B cell (primary cell): ENCODE measurements at places on chromosomes 2 and 18.

DNA sequence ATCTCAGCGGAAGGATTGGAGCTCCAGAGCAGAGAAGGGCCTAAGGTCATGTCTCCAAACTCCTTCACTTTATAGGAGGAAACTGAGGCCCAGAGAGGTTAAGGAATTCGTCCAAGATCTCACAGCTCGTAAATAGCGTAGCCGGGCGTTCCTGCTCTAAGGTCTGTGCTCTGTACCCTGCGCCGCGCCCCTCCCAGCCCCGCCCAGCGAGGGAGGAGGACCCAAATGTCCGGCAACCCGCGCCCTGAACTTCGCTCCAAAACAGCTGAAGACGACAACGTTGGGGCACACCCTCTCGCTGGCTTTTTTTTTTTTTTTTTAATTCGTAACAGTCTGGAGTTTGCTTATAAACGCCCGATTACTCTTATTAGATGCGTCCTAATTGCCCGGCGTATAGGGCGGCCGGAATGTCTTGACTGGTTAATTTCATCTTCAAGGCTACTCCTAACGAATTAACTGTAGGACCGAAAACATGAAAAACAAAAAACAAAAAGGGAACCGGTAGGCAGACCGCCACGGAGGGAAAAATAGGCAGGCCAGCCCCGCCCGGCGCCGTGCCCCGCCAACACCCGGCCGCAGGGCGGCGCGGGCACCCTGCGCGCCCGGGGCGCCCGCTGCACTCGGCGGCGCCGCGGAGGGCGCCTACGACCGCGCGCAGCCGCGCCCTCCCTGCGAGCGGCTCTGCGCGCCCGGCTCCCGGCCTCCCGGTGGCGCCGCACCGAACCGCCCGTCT lies 928 bp upstream of the FOSL2 start:
- H3K27ac ChIP-seq: peak overlapping the region; percentile 52
- peaks cover 18% of the 10 kb centered on the region for H3K4me1 ChIP-seq
- H3K4me3 ChIP-seq: peak overlapping the region; percentile 42
- DNase-seq: no peak
- H3K36me3 ChIP-seq: no peaks in the 10 kb centered on the region

- H3K4me1 ChIP-seq: no peaks in the 10 kb centered on the region
- H3K4me3 ChIP-seq: no peak overlapping the region
- DNase-seq: no peak
- H3K36me3 ChIP-seq: no peaks in the 10 kb centered on the region
- H3K27me3 ChIP-seq: no peaks in the 10 kb centered on the region
Measured at GRCh38 chr2:239928391-239929350, 96.5 kb downstream of the NDUFA10 start.

DNA sequence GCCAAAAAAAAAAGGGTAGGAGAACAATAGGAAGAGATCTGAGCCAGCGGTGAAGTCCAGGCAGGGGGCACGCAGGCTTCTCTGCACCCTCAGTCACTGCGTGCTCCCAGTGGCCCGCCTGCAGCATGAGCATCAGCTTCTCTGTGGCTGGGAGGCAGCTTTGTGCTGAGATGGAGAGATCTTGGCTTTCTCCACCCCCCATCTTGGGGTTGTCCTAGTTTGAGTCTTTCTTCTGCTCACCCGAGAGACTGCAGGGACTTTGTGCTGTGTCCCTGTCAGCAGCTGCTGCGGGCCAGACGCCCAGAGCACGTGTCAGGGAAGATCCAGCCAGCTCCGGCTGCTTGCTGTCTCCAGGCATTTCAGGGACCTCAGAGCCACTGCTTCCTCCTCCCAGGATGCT lies 20.3 kb downstream of the TRAPPC12 start:
- no peak overlapping the region for H3K27ac ChIP-seq
- no peaks in the 10 kb centered on the region for H3K4me1 ChIP-seq
- no peaks in the 10 kb centered on the region for H3K27me3 ChIP-seq
- no peak overlapping the region for H3K4me3 ChIP-seq
- DNase-seq: no peak

DNA sequence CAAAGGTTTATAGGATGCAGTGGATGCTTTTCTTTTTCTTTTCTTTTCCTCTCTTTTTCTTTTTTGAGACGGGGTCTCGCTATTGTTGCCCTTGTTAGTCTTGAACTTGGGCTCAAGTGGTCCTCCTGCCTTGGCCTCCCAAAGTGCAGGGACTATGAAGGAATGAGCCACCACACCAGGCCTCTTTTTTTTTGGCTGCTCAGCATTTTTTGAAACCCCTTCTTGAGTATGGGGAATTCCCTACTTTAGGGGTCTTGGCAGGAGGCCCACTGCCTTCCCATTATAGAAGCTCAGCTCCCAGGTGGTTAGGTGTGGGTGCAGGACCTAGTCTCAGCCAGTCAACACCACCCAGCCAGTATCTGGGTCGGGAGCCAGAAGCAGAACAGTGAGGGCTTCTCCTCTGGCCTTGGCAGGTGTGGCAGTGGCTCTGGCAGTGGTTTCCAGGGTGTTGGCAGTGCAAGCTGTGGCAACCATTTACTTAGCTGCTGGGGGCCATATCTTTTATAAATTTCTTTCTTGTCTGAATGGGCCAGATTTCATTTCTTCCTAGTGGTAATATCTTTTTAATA lies 51.4 kb upstream of the ACYP2 start:
- H3K27me3 ChIP-seq: no peaks in the 10 kb centered on the region
- no peaks in the 10 kb centered on the region for H3K36me3 ChIP-seq
- H3K4me3 ChIP-seq: no peak overlapping the region
- no peak overlapping the region for H3K27ac ChIP-seq

DNA sequence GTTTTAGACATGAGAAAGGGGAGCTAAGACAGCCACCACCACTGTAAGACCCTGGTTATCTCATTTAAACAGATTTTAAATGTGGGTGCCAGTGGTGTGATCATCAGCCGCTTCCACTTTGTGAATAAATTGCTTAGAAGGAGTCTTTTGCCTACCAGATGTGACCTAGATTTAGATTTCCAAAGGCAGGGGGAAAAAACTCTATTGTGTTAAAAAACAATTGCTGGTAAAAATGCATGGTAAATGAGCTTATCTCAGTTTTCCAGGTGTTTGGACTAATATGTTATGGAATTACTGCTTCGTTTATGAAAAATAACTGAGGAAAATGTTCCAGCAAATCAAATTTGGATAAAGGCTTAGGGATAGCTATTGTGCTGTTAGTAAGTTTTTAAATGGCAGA lies 466.3 kb upstream of the RAB12 start:
- H3K27ac ChIP-seq: no peak overlapping the region
- H3K36me3 ChIP-seq: no peaks in the 10 kb centered on the region
- no peaks in the 10 kb centered on the region for H3K27me3 ChIP-seq
- no peak overlapping the region for H3K4me3 ChIP-seq

GRCh38 chr18:23324056-23324811 lies 128.9 kb upstream of the RIOK3 start:
- H3K27me3 ChIP-seq: no peaks in the 10 kb centered on the region
- H3K4me3 ChIP-seq: no peak overlapping the region
- H3K36me3 ChIP-seq: peaks cover 4% of the 10 kb centered on the region
- DNase-seq: no peak
- H3K27ac ChIP-seq: no peak overlapping the region
